Jurkat, Clone E6-1 (cell line): ENCODE measurements at places on chromosomes 2 and 18.

DNA sequence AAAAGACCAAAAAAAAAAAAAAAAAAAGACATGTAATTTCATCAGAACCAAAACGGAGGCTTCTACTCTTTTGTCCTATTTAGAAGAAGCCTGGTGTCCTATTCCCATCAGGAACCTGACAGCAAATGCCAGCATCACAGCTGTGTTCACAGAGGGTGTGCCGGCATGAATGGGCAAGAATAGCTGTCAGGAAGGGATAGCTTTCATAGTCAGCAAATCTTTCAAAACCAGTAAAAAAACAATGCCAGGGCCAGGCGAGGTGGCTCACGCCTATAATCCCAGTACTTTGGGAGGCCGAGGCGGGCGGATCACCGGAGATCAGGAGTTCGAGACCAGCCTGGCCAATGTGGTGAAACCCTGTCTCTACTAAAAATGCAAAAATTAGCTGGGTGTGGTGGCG lies 231.8 kb upstream of the PXDN start:
- no peak for DNase-seq

DNA sequence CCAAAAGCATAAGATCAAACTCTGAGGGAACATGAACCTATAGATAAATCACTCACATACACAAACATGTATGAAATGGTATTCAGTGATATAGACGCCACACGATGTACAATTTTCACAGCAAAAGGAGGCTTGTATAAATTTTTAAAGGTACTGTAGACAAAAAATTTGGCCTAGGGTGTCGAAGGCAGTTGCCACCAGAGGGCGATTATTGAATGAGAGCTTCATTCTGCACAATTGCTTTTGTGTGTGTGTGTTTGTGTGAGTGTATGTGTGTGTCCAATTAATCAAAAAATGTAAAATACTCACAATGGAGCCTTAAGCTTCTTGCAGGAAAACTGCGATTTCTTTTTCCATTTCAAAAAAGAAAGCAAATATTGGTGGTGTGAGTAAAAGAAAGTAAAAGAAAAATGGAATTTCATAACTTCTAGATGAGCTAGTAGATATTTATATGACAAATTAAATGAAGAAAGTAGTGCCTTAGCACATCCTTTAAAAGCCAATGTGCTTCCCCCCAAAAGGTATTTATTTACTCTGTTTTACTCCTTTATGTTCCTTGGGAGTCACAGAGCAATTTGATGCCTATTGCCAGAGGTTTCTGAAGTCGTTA lies 800.1 kb downstream of the SATB2 start:
- DNase-seq: peak; percentile 37

- DNase-seq: peak; percentile 59
These were observed 57.3 kb upstream of the PSMD14 start for GRCh38 chr2:161250864-161251436.

DNA sequence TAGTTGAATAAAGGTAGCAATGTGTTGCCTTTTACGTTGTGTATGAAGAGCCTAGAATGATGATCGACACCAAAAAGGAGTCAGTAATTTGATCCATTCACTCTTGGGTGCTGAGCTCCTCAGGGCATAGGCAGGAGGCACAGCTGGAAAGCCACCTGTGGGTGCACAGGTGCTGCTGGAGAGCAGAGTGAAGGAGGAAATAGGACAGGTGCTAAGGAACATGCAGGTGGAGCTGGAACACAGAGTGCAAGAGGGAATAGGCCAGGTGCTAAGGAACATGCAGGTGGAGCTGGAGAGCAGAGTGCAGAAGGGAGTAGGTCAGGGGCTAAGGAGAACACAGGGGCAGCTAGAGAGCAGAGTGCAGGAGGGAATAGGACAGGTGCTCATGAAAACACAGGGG lies 86.1 kb downstream of the SH3YL1 start:
- DNase-seq: no peak

DNA sequence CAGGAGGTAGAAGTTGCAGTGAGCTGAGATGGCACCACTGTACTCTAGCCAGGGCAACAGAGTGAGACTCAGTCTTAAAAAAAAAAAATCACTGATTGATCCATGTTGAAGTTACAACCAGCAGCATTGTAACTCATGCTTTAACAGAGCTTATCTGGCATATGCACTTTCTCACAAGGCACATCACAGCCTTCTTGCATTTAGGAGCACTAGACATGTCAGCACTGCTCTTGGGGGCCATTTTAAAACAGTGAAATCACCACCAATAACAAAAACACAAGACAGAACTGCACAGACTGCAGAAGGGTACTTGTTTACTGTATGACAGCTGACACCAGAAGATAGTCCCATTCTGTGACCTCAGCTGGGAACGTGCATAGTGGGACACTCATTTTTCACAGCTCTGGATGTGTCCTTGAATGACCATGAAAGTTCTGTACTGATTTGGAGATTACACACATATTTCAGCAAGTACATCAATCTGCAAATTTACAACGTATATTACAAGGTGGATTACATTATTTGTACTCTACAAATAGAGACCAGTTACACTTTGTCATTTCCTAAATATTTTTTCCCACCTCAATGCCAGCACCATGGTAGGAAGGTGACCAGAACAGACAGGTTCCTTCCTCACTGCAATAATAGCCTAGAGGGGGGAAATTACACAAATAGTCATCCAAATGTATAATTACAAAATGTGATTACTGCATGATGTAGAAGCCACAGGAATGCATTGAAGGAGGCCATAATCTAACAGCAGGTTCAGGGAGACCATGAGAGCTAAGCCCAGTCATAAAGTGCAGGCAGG lies 35.1 kb downstream of the CCBE1 start:
- no peak for DNase-seq

- no peak for DNase-seq
These were observed 304.6 kb downstream of the XIRP2 start for GRCh38 chr2:167192833-167193232.
